Stimulated activated CD8-positive, alpha-beta memory T cell treated with anti-CD3 and anti-CD28 coated beads, Interleukin-12 subunit alpha, Interleukin-12 subunit beta, amount 100 ng/mL, for 1 hour (primary cell): ENCODE measurements at places on chromosomes 7 and 10.

GRCh38 chr7:33933611-33934281, 28.4 kb downstream of the BMPER start:
- DNase-seq: no peak

DNA sequence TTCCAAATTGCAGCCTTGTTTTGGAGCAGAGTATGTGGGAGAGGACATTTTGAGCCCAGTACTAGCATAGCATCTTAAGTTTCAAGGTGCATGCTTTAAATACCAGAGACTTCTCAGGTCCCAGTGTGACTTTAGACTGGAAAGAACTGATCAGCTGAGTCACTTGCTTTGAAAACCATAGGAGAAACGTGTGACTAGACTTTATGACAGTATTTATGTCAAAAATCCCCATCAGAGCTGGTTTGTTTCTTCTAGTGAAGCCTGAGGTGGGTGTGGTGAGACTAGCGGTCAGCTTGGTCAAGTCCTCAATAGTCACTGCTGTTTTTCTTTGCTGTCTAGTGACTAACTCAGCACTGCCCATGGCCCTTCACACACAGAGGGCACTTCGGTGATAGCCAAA, 724.2 kb downstream of the GATA3 start:
- no peak for DNase-seq

- DNase-seq: no peak
Measured at GRCh38 chr7:92478095-92478494, 349 bp upstream of the ERVW-1 start.

- DNase-seq: no peak
Measured at GRCh38 chr7:148789220-148789619, 90.5 kb downstream of the CUL1 start.

DNA sequence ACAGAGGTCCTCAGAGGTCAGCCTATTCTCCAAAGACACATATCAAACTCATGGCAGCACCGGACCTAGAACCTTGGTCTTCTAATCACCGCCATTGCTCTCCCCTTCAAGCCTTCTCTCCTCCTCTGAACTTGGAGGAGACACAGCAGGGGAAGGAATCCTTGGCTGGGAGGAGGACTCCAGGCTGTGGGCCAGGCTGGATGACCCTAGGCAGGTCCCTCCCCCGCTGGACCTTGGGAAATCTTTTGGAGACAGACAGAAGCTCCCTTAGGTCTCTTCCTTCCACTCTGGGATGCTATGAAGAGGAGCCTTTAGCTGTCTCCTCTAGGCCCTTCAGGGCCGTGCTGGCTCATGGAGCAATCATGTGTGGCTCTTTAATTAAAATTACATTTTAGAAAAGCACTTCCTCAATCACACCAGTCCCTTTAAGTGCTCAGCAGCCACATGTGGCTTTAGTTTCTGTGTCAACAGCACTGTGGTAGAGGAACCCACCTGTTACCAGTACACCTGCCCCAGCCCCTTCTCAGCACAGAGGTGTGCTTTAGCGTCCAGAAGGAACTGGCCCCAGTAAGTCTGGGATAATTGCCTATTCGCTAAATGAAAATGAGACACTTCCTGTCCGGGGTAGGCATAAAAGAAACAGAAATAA, 238.2 kb downstream of the CELF2 start:
- no peak for DNase-seq

GRCh38 chr10:64211466-64211865, 690.3 kb downstream of the REEP3 start:
- DNase-seq: no peak

DNA sequence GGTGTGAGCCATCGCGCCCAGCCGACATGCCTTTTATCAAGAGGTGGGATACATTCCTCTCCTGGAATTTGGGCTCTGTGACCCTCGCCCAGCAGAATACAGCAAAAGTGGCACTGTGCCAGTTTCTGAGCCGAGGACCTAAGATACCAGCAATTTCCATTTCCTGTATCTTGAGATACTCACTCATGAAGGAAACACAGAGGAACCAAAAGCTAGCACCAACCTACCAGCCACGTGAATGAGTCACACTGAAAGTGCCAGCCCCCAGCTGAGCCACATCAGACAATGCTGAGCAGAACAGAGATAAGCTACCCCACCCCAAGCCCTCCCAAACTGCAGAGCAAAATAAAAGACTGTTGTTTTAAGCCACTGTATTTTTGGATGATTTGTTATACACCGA, 56.3 kb downstream of the CACUL1 start:
- DNase-seq: peak; percentile 68

DNA sequence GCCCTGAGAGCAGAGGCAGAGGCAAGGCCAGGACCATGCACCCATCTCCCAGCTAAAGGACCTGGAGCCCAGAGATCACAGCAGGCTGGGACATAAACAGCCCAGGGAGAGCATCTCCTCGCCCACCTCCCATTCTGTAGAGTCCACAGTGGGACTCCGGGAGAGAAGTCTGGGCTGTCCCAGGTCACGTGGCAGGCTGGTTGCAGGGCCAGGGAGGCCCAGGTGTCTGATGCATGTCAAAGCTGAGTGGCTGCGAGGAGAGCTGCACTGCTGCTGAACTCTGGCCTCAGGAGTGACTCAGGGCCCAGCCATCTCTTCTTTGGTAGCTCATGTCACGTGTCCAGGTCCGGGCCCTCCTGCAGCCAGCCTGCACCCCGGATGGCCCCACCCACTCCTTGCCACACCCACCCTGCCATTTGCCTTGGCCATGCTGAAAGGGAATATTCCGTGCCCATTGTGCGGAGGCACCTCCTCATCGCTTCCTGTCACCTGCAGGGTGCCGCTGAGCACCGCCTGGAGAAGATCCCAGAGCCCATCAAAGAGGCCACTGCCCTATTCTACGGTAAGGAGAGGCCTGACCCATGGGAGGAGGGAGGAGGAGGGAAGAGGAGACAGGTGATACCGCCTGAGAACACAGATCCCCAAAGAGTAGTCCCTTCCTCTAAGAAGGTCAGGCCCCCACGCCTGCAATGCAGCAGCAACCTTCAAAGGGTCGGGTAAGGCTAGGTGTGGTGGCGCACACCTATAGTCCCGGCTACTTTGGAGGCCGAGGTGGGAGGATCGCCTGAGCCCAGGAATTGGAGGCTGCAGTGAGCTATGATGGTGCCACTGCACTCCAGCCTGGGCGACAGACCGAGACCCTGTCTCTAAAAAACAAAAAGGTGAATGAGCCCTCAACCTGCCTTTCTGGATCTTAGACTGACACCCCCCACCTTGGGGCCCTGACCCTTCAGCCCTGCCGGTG, 12.6 kb upstream of the SH2B2 start:
- no peak for DNase-seq

GRCh38 chr7:39624442-39624807, 1.1 kb downstream of the RALA start:
- no peak for DNase-seq

DNA sequence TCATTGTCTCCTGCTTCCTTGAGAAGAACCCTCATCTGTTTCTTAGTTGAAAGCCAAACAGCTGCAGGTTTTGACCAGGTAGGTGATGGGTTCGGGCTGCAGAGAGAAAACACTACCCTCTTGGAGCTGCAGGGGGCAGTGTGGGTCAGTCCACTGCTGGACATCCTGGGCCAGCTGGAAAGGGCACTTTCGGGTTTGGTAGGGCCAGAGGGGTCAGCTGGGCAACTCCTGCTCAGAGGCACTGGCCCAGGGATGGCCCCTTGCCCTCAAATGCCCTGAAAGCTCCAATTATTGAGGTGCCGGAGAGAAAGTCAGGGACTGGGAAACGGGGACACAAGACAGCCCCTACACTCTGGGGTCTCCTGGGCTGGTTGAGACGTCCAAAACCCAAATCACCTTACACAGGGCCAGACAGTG, 90.7 kb downstream of the MKI67 start:
- peak; percentile 39 for DNase-seq

DNA sequence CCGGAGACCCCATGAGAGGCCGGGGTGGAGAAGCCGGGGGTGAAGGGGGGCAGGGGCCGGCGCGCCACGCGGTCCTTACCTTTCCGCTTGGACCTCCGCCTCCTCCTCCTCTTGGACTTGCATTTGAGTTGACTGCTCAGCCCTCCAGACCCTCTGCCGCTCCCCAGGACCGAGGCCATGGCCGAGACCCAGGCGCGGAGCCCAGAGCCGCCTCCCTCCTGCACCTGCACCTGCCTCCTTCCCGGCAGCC, 428 bp downstream of the ADARB2 start:
- DNase-seq: no peak

GRCh38 chr10:111177379-111177778, 100.5 kb downstream of the ADRA2A start:
- DNase-seq: no peak

DNA sequence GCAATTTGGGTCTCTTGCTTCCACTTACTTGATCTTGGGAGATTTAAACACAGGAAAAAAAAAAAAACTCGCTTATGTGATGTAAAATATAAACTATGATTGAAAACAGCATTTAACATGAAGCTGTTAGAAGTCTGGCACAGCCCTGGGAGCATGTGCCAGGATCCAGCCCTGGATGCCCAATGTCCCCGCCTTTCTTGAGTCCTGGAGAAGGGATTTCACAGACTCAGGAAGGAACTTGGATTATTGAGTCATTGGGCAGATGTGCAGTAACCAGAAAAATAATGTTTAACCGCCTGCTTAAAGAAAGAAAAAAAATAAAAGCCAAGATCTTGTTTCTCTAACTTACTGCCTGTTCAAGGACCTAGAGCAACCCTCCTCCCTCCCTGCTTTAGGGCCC, 3.7 kb upstream of the JCAD start:
- no peak for DNase-seq

DNA sequence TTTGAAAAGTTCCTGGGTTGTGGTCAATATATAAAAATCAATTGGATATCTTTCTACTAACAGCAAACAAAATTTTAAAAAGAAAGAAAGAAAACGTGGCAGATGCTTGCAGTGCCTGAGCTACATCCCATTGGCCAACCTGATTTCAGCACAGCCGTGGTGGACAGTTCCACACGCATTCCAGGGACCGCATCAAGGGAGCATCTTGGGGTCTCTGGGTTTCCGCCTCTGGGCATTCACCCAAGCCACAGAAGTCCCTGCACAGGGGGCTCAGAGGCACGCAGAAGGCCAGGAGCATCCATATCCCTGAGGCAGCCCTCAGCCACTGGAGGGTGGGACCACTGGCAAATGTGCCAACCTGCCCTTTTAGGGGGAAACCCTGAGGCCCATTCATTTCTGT, 254.5 kb upstream of the RNF32 start:
- no peak for DNase-seq

DNA sequence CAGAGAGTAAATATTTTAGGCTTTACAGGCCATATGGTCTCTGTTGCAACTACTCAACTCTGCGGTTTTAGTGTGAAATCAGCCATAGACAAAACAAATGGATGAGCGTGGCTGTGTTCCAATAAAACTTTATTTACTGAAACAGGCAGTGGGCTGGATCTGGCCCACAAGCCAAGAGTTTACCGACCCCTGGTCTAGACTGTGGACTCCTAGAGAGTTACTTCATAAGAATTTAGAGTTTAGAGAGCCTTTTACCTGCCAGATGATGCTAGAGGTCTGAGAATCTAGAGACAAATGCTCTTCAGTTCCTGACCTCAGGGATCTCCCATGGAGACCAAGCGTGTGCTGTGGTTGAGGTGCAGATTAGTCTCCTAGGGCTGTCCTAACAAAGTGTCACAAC, 174.8 kb downstream of the PTEN start:
- DNase-seq: no peak

GRCh38 chr7:130269318-130269694, 2.6 kb downstream of the CPA2 start:
- no peak for DNase-seq

- no peak for DNase-seq
Measured at GRCh38 chr7:77570330-77571011, 33.4 kb downstream of the PTPN12 start.

DNA sequence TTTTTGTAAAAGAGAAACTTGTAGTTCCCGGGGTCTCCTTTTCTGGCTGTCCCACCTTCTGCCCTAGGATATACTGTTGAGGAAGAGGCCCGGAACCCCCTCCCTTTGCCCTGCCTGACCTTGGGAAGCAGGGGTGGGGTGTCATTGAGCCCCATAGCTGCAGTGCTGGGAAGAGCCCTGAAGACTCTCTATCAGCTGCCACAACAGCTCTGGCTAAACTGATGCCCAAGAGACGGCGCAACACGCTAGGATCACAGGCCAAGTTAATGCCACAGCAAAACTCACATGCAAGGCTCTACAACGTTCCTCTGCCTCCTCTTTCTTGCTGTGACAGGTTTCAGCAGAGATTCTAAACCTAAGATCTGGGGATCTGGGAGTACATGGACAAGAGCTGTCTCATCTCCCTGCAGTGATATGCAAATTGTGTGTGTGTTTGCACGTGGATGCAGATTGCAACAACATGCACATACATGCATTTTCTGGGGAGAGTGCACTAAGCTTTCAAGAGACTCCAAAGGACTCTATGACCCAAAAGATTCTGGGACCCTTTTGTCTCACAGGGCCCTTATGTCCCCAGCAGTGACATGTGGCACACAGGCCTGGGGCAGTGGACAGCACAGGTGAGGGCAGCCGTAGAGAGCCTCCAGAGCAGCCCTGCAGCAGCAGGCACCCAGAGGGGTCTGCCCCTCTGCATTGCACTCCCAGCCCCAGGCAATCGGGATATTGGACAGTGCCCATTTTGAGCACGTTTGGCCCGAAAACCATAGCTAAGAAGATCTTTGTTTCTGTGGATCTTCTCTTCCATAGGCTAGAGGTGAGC, 2.5 kb downstream of the RASSF4 start:
- DNase-seq: no peak

- no peak for DNase-seq
Measured at GRCh38 chr7:42627101-42627500, 284.8 kb downstream of the C7orf25 start.

GRCh38 chr10:117860823-117861222, 185.9 kb downstream of the RAB11FIP2 start:
- DNase-seq: no peak

- DNase-seq: no peak
Measured at GRCh38 chr10:58892031-58892531, 284.4 kb upstream of the PHYHIPL start.

DNA sequence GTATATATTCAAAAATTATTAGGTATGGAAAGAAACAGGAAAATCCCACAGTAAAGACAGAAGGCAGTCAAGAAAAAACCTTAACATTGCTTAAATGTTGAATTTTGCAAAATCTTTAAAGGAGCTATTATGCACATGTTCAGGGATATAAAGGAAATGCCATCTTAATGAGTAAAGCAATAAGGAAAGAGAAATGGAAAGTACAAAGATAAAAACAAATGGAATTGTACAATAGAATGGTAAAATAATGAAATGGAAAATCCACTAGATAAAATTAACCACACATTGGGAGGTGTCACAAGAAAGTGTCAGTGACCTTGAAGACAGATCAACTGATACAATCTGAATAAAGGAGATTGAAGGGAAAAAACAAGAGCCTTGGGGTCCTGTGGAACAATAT, 82.0 kb downstream of the KIF20B start:
- DNase-seq: no peak

- no peak for DNase-seq
Measured at GRCh38 chr7:94289071-94289470, 105.6 kb upstream of the COL1A2 start.
